ENCODE measurements at places on chromosomes 1 and 21. TPM values are rescaled to one million over a fixed set of nuclear protein-coding genes. Genes with fewer than 3 reads are reported as not detected.

OBSCN gene
- total RNA-seq, result 31.5 TPM

MTF1 gene
- 5.6 TPM for total RNA-seq

S100A12 gene
- total RNA-seq, result not detected

DNA sequence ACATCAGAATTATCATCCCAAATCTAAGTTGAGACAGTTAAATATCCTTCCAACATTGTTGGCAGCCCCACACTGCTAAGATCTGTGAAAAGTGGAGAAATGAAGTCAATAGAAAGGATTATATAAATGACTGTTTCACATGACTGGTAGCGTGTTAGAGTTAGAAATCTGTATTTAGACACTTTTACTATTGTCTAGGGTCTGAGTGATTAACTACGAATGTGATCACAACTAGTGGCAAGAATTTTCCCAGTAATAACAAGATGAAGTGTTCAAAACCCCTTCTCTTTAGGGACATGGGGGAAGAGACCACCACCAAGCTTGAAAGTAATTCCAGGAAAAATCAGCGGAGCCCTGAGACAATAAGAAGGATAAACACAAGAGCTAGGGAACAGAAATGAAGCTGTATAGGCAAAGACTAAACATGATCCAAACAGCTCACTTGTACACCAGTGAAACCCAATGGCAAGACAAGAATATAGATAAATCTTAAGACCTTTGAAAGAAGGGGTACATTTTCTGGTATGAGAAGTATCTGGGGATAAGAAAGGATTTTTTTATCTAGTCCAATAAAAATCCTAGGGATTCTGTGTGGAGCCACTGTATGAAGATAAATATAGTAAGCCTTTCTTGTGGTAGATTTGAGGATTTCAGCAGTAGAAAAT, 646.6 kb upstream of the USP24 start:
- DNase-seq, result no peak
- no peaks in the 10 kb centered on the region for H3K36me3 ChIP-seq
- H3K4me3 ChIP-seq, result no peak overlapping the region
- H3K27ac ChIP-seq, result no peak overlapping the region
- H3K4me1 ChIP-seq, result peaks cover 38% of the 10 kb centered on the region

- H3K36me3 ChIP-seq, result no peaks in the 10 kb centered on the region
- no peak overlapping the region for H3K4me3 ChIP-seq
- no peak for DNase-seq
- no peak overlapping the region for H3K27ac ChIP-seq
- no peaks in the 10 kb centered on the region for H3K4me1 ChIP-seq
These were observed 5.8 kb downstream of the TIAM1 start for GRCh38 chr21:31337996-31338907.

GRCh38 chr1:173867753-173868265, at the start of gene GAS5:
GAS5 (minus strand) TSS chr1:173867989.
- H3K4me1 ChIP-seq, result peaks cover 18% of the 10 kb centered on the region
- H3K27ac ChIP-seq, result peak within 1 kb of the TSS; percentile 88
- H3K27me3 ChIP-seq, result no peaks in the 10 kb centered on the region
- H3K36me3 ChIP-seq, result peaks cover 26% of the 10 kb centered on the region
- H3K4me3 ChIP-seq, result peak within 1 kb of the TSS; percentile 60

GRCh38 chr1:96472471-96472870, 249.1 kb upstream of the PTBP2 start:
- no peaks in the 10 kb centered on the region for H3K27me3 ChIP-seq
- no peaks in the 10 kb centered on the region for H3K36me3 ChIP-seq
- H3K27ac ChIP-seq, result no peak overlapping the region
- DNase-seq, result no peak
- H3K4me1 ChIP-seq, result no peaks in the 10 kb centered on the region

DNA sequence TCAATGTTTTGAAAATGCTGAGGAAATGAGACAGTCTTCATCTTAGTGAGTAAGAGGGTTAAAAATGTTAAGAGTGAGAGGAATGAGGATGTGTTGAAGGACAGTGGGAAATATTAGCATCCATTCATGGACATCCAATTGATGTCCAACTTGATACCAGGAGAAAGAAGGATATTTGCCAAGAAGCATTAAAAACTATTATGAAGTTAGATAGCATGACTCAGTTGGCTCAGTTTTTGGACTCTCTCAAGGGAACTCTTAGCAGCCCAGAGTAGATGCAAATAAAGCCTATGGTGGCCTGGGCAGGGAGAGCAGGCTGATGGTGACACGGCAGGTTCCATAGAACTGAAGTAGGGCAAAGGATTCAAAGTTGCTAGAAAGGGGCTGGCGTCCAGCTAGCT, 171.0 kb downstream of the ZZZ3 start:
- DNase-seq, result no peak
- H3K4me1 ChIP-seq, result no peaks in the 10 kb centered on the region
- H3K27me3 ChIP-seq, result no peaks in the 10 kb centered on the region
- no peaks in the 10 kb centered on the region for H3K36me3 ChIP-seq

Measured in thyroid gland (tissue), 4 donors.